ENCODE measurements at places on chromosomes 13 and 19. TPM values are rescaled to one million over a fixed set of nuclear protein-coding genes. Genes with fewer than 3 reads are reported as not detected.

Gene OR7G3
- not detected for total RNA-seq

Gene NLRP4
- total RNA-seq, result not detected

Gene ACER1
- total RNA-seq, result not detected

Gene WTIP
- 31.9 TPM for total RNA-seq

Gene NANOS3
- total RNA-seq, result not detected

Gene LAIR1
- 13.8 TPM for total RNA-seq

Gene NALCN
- 1.1 TPM for total RNA-seq

Gene PSG6
- not detected for total RNA-seq

Gene LHFPL6
- 58.3 TPM for total RNA-seq

Gene WDR87
- total RNA-seq, result not detected

Gene PGLYRP1
- 9.9 TPM for total RNA-seq

Gene LRRC63
- total RNA-seq, result 0.12 TPM

Gene METTL21C
- total RNA-seq, result 0.82 TPM

Gene RASL11A
- 42.3 TPM for total RNA-seq

Data from metanephros (tissue), 2 donors.